ENCODE measurements at places on chromosomes 16 and 17. TPM values are rescaled to one million over a fixed set of nuclear protein-coding genes. Genes with fewer than 3 reads are reported as not detected.
A peak's percentile ranks its signal among the peaks of the same experiment; 100 is the strongest.

Gene LITAFD
- not detected for total RNA-seq

- H3K27me3 ChIP-seq, result no peaks in the 10 kb centered on the region
- peak; percentile 31 for DNase-seq
- H3K36me3 ChIP-seq, result no peaks in the 10 kb centered on the region
- no peak overlapping the region for H3K27ac ChIP-seq
Measured at GRCh38 chr16:29023279-29024277, 38.7 kb downstream of the LAT start.

- DNase-seq, result no peak
- peaks cover 31% of the 10 kb centered on the region for H3K27me3 ChIP-seq
- H3K36me3 ChIP-seq, result no peaks in the 10 kb centered on the region
- H3K27ac ChIP-seq, result no peak overlapping the region
- no peak overlapping the region for H3K4me3 ChIP-seq
Measured at GRCh38 chr16:83850947-83851346, 43.2 kb downstream of the HSBP1 start.

DNA sequence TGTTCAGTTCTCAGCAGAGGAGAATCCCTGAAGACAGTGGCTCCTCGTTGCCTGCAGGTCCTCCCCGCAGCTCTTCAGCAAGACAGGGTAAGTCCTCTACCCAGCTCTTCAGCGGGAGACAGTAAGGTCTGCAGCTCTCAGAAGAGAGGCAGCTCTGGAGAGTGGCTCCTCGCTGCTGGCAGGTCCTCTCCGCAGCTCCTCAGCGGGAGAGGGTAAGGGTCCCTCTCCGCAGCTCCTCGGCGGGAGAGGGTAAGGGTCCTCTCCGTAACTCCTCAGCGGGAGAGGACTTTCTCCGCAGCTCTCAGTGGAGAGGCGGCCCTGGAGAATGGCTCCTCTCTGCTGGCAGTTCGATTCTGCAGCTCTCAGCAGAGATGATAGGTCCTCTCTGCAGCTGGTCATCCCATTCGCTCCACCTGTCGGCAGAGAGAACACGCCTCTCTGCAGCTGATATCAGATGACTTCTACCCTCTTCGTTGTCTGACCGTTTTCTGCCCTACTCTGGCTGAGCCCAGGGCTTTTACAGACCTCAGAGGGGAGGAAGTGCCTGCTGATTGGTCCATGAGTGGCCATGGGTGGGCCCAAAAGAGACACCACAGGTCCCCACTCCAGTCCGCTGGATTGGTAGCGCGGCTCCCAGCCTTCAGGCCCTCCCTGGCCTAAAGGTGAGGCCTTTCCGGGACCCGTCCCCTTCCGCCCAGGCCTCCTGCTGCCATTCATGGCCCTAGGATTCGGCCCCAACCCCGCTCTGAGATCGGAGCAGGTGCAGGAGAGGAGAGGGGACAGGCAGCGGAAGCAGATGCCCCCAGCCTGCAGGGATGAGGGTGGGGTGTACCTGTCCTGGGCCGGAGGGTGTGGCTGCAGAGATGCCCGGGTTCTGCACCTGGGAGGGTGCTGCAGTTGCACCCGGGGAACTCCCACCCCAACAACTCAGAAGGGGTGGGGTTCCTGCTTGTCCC, 11.9 kb upstream of the SHCBP1 start:
- no peak overlapping the region for H3K4me3 ChIP-seq
- H3K27ac ChIP-seq, result no peak overlapping the region
- no peaks in the 10 kb centered on the region for H3K36me3 ChIP-seq
- DNase-seq, result no peak
- peaks cover 8% of the 10 kb centered on the region for H3K4me1 ChIP-seq

Measured in IMR-90 (cell line).